ENCODE measurements at places on chromosomes 11 and 22.

DNA sequence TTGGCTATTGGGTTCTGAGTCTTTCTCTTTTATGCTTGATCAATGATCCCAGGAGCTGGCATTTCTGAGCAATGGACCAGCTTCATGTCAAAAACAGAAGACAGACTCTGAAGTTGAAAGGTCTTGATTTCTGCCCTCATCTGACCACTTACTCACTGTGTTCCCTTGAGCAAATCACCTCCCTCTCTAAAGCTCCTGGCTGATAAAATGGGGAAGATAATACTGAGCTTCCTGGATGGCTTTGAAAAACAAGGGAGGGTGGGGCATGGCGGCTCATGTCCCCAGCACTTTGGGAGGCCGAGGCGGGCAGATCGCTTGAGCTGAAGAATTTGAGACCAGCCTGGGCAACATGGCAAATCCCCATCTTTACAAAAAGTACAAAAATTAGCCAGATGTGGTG, 6.4 kb downstream of the FAM83F start:
- DNase-seq, result no peak

DNA sequence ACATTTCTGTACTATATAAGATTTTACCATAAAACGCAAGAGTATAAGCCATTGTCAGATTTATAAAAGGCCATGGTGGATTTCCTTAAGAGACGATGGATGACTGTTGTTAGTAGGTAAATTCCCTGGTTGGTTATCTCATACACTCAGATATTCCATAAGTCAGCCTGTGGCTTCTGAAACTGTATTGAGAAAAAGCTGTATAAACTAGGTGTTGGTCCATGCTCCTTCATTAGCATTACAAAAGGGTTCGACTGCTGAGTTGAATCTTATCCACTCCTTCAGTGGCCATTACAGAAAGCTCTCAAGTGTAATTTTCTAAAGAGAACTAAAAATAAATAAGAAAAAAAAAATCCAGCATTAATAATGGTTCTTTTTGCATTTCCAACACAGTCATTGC, 5.3 kb downstream of the GRAP2 start:
- no peak for DNase-seq

GRCh38 chr11:95577716-95578460, 211.7 kb downstream of the FAM76B start:
- no peak for DNase-seq

- DNase-seq, result no peak
Observed at GRCh38 chr11:19430754-19431398, 190.1 kb upstream of the E2F8 start.

DNA sequence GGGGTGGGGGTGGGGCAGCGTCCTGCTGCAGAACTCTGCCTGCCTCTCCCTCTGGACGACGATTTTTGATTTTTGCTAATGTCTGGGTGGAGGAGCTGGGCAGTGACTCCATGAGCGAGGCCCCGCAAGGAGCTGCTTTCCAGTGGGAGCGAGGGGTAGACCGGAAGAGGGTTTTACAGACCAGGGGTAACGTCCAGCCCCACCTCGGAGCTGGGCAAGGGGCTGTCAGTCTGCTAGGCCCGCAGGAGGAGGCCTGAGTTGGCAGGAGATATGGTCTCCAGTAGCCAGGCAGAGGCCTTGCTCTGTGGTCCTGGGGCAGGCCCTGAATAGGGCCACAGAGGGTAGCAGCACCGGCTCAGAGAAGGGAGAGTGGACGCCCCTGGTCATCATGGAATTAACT, 9.0 kb downstream of the MAPK8IP2 start:
- no peak for DNase-seq

GRCh38 chr11:8531982-8532381, 62.0 kb downstream of the STK33 start:
- no peak for DNase-seq

DNA sequence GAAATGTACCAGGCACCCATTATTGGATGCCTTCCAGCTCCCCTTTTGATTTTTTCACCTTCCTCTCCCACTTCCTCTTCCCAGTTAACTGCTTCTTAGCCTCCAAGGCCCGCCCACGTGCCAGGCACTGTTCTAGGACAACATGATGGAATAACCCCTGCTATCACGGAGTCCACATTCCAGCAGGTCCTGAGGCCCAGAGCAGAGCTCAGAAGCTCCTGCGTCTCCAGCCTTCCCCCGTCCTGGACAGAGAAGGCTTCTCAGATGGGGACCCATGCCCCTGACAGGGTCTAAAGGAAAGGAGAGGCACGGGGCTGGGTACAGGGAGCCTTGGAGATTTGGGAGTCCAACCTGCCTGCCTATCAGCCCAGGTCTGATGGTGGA, 29.1 kb downstream of the TRIM29 start:
- DNase-seq, result no peak

DNA sequence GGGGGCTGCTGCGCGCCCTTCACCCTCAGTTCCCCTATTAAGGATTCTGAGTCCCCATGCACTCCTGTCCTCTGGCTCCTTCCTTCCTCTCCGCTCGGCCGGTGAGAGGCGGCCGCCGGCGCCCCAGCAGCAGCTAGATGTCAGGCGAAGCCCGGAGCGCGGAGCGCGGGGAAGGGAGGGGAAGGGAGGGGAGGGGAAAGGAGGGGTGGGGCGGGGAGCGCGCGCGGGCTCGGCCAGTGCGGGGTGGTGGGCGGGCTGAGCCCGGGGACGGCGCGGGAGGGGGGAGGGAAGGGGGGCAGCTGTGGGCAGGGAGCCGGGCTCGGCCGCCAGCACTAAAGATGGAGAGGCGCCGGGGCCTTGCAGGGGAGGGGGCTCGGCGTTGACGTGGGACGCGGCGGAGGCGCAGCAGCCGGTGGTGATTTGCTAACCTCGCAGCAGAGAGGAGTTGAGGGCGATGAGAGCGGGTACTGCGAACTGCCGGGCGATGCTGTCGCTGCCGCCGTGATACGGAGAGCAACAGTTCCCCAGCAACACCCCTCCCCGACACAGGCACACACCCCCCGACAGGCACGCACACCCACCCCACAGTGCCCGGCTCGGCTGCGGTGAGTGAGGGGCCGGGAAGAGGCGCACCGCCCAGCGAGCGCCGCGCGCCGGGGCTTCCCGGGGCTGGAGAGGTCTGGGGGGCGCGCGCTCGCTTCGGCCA, at the start of gene ZBTB16:
Gene ZBTB16 (plus strand): TSS at position 434 of the 706 bp plus-strand sequence. CDS start 3,590 bp downstream, outside the sequence.
- no peak for DNase-seq

DNA sequence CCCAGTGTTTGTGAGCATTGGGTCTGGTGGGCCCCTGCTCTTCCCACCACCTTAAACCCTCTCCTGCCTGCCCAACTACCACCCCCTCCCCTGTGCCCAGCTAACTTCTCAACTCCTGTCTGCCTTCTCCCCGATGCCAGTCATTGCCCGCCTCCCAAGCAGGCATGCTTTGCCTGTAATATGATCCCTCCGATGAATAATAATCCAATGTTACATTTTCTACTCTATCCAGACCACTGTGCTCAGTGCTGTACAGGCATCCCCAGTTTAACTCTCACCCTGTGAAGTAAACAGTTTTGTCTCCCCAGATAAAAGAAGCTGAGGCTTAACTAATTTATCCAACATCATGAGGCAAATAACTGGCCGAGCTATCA, 35.5 kb upstream of the OLFML1 start:
- DNase-seq, result no peak

- no peak for DNase-seq
Observed at GRCh38 chr11:48017831-48018527, 37.6 kb downstream of the PTPRJ start.

GRCh38 chr11:856397-856796, 13.7 kb downstream of the TSPAN4 start:
- no peak for DNase-seq

DNA sequence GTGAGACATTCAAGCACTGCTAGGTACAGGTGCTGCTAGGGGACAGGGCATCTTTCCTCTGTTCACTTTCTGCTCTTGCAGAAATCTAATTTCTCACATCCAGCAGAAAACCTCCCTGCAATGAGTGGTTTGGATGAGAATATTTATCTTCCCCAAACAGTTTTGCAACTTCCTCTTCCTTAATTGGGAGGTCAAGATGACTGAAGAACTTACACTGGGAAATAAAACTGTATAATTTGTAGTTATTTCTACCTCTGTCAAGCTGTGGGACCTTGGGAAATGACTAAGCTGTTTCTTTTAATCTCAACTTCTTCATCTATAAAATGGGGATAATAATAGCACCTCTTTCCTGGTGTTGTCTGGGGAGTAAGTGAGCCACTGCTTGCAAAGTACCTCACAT, 69.8 kb downstream of the PRR5L start:
- DNase-seq, result no peak

DNA sequence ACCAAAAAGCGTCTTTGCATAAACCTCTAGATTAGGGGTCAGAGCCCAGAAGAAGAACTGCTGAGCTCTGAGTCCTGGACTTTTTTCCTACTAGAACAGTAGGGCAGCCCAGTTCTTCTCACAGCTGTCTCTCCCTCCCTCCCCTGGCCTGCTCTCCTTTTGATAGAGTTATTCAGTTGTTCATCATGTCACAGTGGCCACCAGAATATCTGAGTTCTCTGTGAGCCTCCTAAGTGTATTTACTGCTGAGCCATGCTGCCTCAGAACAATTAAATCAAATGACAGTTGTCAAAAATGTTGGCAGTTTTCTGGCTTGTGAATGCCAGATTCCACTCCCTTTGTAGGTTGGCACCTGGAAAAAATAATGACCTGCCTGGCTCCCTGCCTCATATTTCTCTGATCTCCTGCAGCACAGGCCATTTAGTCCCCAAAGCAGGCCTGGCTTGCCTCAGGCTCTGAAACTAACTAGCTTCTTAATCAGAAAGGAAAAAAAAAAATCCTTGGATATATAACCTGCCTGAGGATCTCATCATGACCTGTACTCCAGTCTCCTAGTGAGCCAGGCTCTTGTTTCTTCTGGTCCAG, 377.4 kb upstream of the LARGE1 start:
- DNase-seq, result no peak

DNA sequence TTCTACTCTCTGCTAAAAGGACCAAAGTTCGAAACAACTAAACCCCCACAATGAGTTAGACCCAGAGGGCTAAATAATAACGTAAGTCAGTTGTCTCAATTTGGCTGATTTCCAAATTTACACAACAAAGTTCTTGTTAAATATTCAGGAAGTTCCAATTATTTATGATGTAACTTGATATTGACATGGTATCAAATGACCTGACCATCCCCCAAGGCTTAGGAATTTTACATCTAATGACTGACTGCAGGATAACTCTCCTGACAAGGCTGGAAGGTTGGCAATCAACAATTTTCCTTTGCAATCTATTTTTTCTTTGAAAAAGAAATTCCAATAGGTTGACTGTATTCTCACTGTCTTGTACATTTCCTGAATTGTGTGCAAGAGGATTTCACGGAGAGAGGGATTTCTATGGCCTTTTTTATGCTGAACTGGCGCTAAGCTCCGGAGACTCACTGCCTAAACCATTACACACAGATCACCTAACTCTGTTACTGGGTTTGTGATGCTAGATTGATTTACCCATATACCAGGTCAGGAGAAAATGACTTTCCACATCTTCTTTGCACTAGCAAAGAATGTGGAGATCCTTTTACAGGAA, 9.6 kb upstream of the CDON start:
- no peak for DNase-seq

DNA sequence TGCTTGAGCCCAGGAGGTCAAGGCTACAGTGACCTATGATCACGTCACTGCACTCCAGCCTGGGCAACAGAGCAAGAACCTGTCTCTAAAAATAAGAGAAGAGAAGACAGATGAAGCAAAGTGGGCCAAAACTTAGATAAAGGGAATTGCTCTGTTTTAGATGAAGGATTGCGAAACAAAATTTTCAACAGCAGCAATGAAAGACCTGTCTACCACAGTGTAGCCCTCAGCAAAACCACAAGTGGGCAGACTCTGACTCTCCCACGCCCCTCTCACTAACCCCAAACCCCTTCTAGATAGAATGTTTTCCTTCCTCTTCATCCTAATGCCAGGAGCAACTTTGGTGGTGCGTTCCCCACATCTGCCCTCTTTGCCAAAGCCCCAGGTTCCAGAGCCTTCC, 105.6 kb upstream of the ALDH3B2 start:
- DNase-seq, result no peak

- DNase-seq, result no peak
Observed at GRCh38 chr11:33885338-33886005, 6.4 kb downstream of the LMO2 start.

GRCh38 chr22:31292236-31292989, at the start of gene PIK3IP1:
Gene PIK3IP1, minus strand, starts transcription at chr22:31292488. Its CDS starts 144 bp downstream, at chr22:31292344.
- DNase-seq, result peak; percentile 71

- DNase-seq, result no peak
Observed at GRCh38 chr11:32006799-32007388, 84.0 kb upstream of the RCN1 start.

- no peak for DNase-seq
Observed at GRCh38 chr11:96447208-96448110, 57.6 kb downstream of the JRKL start.

GRCh38 chr11:95776859-95777258, 12.7 kb downstream of the FAM76B start:
- DNase-seq, result no peak

DNA sequence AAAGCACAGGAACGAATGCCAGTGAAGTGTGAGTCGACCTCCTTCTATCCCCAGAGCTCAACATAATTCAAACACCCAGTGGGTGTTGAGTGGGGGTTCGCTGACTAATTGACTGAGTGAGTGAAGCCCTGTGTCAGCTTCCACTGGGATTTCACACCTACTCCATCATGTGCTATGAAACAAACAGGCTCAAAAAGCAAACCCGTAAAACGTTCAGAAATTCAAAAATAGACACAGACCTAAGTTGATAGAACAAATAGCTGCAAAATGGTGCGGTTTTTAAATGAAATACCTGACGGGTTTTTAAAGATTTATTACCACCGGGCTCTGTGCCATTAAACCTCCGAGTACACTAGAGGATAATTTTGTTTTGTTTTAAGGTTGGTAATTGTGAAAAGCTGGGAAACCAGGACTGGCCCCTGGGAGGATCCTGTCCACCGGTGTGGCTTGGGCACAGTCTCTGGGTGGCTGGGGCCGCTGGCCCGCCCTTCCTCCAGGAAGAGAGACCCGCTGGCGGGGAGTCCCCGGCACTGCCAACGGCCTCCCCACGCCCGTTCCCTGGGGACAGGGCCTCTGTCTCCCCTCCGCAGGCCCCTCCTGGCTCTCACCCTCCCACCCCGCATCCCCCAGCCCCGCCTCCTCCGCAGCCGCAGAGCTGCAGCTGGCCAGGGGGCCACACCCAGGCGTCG, 13.6 kb downstream of the KCNJ5 start:
- no peak for DNase-seq

Measured in stimulated activated CD4-positive, alpha-beta T cell treated with anti-CD3 and anti-CD28 coated beads, Interleukin-2, amount 100 ng/mL, for 48 hours (primary cell).